Suprapubic skin (tissue), 4 donors: ENCODE measurements at places on chromosomes 6 and 20. TPM values are rescaled to one million over a fixed set of nuclear protein-coding genes. Genes with fewer than 3 reads are reported as not detected.

DNA sequence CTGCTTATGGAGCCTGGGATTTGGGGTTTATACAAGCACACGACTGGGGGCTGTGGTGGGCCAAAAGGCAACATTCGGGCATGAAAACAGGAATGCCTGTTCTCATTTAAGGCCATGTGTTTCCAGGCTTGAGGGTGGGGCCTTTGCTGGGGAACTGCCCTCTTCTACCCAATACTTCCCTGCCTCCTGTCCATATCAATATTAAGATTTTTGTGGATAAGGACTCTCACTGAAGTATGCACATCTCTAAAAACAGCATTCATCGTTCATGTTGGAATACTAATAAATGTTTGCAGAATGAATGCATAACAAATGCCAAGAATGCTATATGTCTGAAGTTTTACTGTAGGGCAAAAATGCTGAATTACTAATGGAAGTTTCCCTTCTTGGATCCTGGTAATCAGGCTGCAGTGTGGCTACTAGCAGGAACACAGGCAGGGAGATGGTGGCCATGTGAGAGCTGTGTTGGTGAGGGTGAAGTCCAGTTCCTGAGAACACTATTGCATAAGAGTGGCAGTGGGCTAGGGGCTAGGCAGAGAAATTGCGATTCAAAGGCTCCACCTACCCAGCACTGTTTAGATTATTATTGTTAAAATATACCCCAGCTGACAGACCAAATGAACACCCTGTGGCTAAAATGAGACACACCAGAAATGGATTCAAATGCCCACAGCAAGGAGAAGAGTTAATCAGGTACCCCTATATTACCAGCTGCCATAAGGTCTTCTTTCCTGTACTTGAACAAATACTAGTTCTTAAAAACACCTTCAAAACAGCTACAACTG, 644.3 kb downstream of the EPM2A start:
- DNase-seq = no peak

The GRM1 gene
- total RNA-seq = 0.48 TPM

- no peak for DNase-seq
Observed at GRCh38 chr20:11230999-11231398, 557.2 kb upstream of the JAG1 start.

DNA sequence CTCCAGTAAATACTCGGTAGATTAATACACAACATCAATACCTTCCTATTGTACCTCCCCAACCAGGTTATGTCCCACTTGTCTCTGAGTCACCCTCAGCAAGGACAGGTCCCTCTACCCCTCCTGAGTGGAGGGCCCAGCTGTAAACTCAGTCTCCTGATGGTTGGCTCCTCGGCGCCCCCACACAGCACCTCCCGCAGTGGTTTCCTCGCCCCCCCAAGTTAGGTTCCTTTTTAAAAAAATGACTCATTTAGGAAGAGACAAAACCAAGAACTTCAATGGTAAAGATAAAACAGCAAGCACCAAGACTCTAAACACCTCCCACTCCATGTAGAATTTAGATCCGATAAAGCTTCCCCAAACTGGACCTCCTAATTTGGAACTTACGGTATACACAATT, 83.5 kb downstream of the TRERF1 start:
- peak; percentile 45 for DNase-seq

The TDRD6 gene
- 0.49 TPM for total RNA-seq

DNA sequence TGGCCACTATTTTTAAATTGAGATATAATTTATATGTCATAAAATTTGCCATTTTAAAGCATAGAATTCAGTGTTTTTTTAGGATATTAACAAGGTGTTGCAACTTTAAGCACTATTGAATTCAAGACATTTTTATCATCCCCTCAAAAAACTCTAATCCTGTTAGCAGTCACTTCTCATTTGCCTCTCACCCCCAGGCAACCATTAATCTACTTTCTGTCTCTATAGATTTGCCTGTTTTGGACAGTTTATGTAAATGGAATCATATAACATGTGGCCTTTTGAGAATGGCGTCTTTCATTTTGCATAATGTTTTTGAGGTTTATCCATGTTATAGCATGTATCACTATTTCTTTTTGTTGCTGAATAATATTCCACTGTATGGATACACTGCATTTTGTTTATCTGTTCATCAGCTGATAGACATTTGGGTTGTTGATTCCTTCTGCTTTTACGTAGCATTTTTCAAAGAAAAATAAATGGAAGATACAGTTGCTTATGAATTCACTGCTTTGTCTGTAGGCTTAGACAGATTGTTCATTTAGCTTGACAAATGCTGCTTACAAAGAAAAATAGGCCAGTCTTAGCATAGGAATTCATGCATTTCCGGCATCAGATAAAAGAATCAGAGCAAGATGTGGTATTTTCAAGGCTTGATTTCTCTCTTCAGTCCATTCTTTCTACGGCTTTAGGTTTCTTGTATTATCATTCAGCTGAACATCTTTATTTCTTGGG, 52.9 kb downstream of the STK4 start:
- no peak for DNase-seq

- DNase-seq = no peak
Observed at GRCh38 chr6:17673543-17674254, 33.0 kb downstream of the NUP153 start.

GRCh38 chr6:169424149-169424804, 170.6 kb upstream of the THBS2 start:
- DNase-seq = no peak

- no peak for DNase-seq
Observed at GRCh38 chr20:49287555-49288249, 9.8 kb upstream of the ZNFX1 start.

DNA sequence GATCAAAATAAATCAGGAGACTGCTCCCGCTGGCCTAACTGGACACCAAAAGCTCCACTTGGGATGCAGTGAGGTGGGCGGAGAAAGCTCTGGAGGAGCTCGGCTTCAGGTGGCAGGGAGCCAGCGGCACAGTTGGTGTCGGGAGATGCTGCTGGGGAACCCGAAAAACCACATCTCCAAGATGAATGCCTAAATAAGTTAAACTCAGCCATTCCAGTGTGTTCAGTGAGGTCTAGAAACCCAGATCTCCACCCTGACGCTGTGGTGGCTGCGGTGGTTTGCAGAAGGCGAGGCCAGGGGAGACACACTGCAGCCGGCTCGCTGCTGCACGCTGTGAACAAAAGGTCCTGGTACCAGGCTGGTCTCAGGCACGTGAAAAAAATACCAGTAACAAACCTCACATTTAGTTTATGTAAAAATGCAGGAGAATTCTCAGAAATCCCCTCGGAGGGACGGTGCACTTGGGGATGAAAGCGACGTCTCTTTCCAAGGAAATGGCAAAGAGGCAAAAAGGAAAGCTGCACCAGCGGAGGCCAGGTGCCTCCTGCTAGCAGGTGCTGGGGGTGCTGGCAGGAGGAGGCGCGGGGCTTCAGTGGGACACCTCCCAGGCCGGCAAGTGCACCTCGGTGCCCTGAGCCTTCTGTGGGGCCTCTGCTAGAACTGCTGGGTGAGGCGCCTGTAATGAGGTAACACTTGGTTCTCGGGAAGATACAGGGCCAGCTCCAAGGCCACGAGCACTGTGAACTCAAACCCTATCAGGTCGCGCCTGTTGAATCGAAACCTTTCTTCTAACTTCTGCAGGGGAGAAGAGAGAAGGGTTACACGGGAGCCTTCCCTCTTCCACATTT, 3.6 kb downstream of the RPS21 start:
- no peak for DNase-seq

The CGAS gene
- total RNA-seq = 1.1 TPM

The DDX43 gene
- 0.72 TPM for total RNA-seq

DNA sequence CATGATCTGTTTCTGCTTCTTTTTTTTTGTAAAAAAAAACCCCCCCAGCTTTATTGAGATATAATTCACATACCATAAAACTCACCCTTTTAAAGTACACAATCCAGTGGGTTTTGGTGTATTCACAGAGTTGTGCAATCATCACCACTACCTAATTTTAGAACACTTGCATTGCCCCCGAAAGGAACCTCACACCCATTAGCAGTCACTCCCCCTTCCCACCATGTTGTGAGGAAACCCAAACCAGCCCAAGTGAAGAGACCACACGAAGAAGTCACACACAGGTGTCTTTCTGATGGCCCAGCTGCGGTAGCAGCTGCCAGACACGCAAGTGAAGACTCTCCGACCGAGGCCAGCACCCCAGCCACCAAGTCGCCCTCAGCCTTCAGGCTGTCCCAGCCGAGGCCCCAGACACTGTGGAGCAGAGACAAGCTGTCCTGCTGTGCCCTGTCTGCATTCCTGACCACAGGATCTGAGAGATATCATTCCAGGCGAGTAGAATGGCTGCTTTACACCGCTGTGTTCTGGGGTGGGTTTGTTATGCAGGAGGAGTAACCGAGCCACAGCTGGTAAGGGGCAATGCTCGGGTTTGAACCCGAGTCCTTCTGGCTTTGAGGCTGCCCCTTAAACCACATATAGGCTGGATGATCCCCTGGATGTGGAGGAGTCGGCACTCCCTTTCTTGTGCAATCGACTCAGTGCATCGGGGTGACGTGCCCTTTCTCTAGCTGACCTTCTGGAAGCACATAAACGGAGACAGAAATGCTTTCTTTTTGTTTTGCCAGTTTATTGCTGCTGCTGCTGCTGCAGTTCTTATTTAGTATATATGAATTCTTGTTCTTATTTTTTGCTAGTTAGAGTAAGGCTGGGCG, 59.1 kb upstream of the PTPN1 start:
- DNase-seq = no peak

- DNase-seq = no peak
Observed at GRCh38 chr6:148069256-148069655, 273.4 kb upstream of the SASH1 start.

The KCNQ5 gene
- total RNA-seq = not detected

DNA sequence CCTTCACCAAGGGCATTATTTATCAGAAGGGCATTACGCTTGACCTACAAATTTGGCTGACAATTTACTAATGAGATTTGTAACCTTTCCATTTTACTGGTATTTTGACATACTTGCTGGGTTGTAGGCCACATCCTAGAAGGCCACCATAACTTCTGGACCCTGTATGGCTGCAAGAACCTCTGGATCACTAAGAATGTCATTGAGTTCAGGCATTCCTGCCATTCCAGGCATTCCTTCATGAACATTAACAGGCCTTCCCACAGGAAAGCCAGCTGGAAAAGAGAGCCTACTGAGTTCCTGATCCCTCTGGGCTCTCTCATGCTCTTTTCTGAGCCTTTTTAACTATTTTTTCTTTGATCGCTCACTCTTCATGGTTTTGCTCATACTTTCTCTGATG, 28.4 kb upstream of the SLC35A1 start:
- no peak for DNase-seq

The TINAG gene
- total RNA-seq = not detected

DNA sequence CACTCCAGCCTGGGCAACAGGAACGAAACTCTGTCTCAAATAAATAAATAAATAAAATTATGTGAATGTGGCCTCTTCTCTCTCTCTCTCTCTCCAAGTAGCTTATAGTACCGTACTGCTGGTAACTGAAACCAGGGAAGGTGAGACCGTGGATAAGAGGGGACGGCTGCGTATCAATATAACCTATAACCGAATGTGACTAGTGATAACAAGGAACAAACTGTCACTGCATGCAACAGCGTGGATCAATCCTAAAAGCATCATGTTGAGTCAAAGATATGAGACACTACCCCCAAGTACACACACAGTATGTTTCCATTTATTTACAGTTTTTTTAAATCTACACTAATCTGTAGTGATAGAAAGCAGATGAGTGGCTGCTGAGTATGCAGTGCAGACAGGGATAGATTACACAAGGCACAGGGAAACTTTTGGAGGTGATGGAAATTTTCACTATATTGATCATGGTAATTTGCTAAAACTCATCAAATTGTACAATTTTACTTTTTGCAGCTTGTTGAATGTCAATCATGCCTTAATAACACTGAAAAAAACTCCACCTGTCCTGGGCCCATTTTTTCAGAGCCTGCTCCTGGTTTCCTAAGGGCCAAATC, 121.4 kb upstream of the ARMC2 start:
- DNase-seq = no peak

GRCh38 chr20:33656783-33657703, 5.1 kb upstream of the C20orf144 start:
- no peak for DNase-seq

DNA sequence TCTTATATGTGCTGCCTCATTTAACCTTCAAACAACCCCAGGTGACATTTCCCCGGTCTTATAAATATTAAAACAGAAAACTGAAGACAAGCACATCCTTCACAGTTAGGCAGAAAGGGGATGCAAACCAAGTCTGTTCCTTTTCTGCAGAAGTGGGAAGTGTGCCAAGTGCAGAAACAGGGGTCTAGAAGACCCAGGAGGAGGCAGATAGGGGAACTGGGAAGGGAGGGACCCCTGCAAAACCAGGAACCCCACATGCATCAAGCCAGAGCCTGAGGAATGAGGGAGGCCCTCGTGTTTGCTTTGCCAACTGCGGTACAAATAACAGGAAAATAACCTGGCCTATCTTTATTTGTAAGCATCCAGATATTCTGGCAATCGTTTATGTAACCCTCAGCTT, 17.0 kb upstream of the CST3 start:
- DNase-seq = no peak

DNA sequence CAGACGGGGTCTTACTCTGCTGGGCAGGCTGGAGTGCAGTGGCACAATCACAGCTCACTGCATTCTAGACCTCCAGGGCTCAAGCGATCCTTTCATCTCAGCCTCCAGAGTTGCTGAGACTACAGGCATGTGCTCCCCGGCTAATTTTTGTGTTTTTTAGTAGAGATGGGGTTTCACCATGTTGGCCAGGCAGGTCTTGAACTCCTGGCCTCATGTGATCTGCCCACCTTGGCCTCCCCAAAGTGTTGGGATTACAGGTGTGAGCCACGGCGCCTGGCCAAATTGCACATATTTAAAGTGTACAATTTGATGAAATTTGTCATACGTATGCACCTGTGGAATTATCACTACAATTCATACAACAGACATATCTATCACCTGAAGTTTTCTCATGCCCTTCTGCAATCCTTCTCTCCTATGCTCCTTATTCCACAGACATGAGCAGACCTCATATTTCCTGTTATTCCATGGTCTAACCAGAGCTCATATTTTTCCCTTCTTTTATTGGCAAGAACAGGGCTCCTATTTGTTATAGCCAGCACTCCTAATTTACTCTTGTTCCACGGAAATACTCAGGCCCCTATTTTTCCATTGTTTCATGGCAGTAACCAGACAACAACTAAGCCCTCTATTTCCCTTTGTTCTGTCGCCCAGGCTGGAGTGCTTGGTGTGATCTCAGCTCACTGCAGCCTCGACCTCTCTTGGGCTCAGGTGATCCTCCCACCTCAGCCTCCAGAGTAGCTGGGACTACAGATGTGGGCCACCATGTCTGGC, 2.2 kb upstream of the CSTL1 start:
- no peak for DNase-seq

DNA sequence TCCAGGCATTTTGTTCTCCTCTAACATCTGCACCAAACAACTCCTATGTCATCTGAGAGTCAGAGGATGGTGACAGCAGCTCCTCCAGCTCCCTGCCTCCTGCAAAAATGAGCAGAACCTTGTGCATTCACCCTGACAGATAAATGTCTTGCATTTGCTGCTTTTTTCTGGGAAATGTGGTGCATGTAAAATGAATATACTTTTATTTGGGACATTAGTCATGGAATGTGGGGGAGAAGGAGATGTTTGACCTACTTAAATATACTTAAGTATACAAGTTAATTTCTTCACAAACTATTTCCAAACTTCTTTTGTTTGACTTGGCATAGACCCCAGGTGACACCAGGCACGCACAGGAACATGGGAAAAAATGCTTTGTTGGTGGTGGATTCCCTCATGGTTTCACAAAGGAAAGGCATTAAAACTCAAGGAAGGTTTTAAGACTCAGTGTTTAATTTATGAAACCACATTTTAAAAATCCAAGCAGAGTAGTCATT, 181.8 kb upstream of the MCHR2 start:
- no peak for DNase-seq

GRCh38 chr6:148883270-148883669, 136.4 kb downstream of the UST start:
- no peak for DNase-seq

GRCh38 chr6:39753725-39754045, 28.5 kb upstream of the KIF6 start:
- no peak for DNase-seq
